ENCODE measurements at places on chromosomes 12 and 14.

- peak; percentile 8 for DNase-seq
These were observed 426.0 kb downstream of the DAD1 start for GRCh38 chr14:22163051-22163450.

- DNase-seq = no peak
These were observed 402.9 kb upstream of the SOX5 start for GRCh38 chr12:24352363-24352762.

DNA sequence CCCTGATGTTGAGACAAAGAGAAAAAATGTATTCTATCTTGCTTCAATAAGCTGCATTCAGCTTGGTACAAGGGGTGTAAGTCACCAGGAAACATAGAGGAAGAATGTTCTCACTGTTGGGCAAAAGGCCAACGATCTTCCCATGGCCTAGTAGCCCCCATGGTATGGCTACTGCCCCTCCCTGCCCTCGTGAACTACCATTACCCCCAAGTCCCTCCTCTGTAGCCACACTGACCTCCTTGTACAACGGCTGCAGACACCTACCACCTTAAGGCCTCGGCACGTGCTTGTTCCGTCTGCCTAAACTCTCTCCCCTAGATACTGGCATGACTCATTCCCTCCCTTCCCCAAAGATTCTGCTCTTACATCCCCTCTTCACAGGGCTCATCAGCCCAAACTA is 81.9 kb upstream of the ANO2 start:
- DNase-seq = no peak

DNA sequence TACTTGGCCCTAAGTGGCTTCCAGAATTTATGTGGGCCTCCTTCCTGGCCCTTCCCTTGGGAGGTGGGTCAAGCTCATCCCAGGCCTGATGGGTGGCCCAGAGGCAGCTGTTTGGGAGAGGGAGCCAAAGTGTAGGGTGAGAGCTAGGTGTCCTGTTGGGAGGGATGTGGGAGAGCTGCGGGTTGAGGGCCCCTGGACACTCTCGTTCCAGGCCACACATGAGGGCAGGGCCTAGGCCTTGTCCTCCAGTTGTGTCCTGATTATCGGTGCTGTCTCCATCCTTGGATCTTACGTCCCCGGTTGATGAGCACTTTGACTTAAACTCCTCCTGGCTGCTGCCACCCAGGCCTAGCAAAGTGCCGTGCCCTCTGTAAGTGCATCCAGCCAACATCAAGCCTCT is 177.5 kb upstream of the VASH1 start:
- no peak for DNase-seq

- peak; percentile 9 for DNase-seq
These were observed 154.3 kb downstream of the TMX1 start for GRCh38 chr14:51394384-51394783.

DNA sequence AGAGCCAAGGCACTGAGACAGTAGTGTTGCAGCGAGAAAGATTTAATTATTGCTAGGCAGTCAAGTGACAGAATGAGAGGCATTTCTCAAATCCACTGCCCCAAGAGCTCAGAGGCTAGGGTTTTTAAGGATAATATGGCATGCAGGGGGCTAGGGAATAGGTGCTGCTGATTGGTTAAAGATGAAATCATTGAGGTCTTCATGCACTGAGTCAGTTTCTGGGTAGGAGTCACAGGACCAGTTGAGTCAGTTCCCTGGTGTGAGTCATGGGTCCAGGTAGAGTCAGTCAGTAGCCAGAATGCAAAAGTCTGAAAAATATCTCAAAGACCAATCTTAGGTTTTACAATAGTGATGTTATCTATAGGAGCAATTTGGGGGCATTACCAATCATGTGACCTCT is 323.8 kb downstream of the RGS6 start:
- no peak for DNase-seq

- no peak for DNase-seq
These were observed 9.9 kb downstream of the TBK1 start for GRCh38 chr12:64461634-64462414.

DNA sequence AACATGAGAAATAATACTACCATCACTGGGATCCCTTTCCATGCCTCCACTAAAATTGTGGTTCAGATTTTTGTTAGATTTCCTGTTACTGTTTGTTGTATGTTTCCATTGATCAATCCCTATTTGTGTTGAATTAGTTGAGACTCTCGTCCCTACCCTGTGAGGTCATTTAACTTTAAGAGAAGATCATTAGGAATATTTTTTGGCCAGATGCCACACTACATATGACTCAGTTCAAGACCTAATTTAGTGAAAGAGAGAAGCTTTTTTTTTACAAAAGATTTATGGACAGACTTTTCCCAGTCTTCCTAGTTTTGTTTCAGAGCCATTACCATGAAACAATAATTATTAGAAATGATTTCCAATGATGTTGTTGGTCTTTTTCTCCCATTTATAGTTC is 35.5 kb downstream of the CPSF6 start:
- DNase-seq = no peak

DNA sequence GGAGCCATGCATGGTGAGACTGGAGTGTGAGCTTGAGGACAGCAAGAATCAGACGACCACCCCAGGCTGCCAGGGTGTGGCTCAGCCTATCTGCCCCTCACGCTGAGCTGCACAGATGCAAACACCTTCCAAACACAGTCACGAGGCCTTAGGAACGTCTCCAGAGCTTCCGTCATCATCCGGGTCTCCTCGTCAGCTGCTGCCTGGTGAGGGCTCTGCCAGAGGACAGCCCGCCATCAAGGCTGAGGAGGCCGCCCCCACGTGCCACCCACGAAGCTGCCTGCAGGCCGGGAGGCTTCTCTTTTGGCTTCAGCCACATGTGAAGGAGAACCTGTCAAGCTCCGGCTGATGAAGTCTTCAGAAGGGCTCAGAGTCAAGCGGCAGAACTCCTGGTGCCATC is 13.4 kb downstream of the DDX51 start:
- no peak for DNase-seq

All from NCI-H1105 treated with DMSO at 0.1 percent for 48 hours (cell line).